Activated T-cell treated with anti-CD3 and anti-CD28 coated beads, Interleukin-2, amount 50 U/mL, for 48 hours (primary cell): ENCODE measurements at places on chromosomes 12 and 14.
A peak's percentile ranks its signal among the peaks of the same experiment; 100 is the strongest.

GRCh38 chr12:52951640-52952039, 2.7 kb downstream of the KRT18 start:
- DNase-seq = no peak

- no peak for DNase-seq
Measured at GRCh38 chr14:33359288-33359881, 420.7 kb downstream of the NPAS3 start.

GRCh38 chr14:103194256-103195045, 71.2 kb downstream of the TNFAIP2 start:
- DNase-seq = no peak

- DNase-seq = no peak
Measured at GRCh38 chr12:49966511-49967041, 4.9 kb downstream of the AQP5 start.

DNA sequence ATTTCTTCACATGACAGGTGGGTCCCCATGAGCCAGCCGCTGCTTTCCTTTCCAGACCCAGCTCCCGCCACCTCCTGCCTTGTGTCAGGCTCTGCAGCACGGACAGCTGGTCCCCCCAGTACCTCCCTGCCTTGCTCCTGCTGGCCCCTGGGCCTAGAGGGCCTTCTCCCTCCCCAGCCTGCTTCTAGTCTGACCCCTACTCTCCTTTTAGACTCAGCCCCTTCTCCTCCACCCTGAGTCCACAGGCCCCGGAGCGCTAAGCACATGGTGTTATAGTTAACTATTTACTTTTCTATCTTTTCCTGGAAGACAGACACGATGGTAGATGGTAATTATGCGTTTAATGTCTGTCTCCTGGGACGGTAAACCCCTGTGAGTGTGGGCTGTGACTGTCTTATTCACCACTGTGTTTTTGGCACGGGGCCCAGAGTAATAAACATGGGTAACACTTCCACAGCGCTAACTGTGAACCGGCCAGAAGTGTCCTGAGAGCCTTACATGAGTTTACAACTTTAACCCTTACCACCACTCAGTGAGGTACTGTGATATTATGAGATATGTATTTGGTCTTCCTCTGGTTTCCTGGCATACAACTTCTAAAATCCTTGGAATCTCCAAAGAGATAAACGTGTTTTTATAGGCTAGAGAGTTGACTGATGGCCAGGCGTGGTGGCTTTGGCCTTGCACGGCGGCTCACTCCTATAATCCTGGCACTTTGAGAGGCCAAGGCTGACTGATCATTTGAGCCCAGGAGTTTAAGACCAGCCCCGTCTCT, 41.2 kb downstream of the DGLUCY start:
- peak; percentile 28 for DNase-seq

DNA sequence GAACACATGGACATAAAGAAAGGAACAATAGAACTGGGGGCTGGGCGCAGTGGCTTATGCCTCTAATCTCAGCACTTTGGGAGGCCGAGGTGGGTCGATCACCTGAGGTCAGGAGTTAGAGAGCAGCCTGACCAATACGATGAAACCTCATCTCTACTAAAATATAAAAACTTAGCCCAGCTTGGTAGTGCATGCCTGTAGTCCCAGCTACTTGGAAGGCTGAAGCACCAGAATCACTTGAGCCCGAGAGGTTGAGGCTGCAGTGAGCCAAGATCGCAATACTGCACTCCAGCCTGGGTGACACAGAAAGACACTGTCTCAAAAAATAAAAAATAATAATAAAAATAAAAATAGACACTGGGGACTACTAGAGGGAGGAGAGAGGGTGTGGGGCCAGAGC, 154.5 kb downstream of the SEC23A start:
- no peak for DNase-seq

DNA sequence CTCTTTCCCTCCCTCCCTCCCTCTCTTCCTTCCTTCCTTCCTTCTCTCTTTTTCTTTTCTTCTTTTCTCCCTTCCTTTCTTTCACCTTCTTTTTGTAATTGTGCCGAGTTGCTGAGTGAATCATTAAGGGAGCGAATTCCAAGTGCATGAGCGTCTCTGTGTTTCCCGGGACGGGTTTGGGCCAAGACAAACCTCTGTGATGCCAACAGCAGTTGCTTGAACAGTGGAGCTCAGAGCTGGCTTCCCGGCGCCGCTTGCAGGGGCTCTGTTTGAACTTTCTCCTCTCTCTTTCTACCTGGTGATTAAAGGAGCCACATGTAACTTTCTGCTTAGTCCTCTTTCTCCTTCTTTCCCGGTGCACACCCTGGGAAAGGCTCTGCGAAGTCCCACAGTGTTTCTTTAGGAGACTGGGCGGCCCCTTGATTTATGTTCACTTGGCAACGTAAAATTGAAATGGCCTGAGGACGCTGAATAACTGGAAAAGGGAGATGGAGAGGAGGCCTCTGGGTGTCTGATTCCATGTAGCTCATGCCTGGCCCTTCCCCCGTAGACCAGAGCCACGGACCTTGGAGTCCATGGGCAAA, 33.7 kb upstream of the MAP1LC3B2 start:
- no peak for DNase-seq

- DNase-seq = no peak
Measured at GRCh38 chr12:63912651-63913050, 68.2 kb downstream of the SRGAP1 start.

DNA sequence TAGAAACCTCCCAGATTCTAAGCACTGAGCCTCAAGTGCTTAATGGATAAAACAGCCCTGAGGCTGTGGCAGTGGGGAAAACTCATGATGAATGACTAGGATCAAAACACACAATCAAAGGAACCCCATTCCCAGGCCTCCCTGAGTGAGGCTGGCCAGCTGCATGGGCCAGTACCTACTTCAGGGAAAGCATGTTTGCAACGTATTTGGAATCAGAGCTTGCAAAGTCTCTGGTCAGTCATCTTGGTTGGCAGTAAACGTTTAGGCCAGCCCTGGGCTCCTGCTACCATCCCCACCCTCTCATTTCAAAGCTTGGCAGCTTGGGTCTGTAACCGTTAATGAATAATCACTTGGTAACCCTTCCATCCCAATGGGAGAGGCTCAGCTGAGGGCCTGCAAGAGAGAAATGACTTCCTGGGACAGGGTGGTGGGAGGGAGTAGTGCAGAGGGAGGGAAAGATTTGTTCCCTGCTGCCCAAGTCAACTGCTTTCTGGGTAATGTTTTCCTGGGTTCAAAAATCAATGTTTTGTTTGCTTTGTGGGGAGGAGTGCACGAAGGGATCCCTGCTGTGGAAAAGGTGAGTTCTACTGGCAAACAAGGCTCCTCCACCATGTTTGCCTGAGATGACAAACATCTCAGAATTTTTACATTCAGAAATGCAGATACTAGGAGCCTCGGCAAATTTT, 2.0 kb upstream of the RNASE8 start:
- DNase-seq = no peak

GRCh38 chr14:94394025-94394493, 5.7 kb upstream of the SERPINA1 start:
- DNase-seq = no peak

DNA sequence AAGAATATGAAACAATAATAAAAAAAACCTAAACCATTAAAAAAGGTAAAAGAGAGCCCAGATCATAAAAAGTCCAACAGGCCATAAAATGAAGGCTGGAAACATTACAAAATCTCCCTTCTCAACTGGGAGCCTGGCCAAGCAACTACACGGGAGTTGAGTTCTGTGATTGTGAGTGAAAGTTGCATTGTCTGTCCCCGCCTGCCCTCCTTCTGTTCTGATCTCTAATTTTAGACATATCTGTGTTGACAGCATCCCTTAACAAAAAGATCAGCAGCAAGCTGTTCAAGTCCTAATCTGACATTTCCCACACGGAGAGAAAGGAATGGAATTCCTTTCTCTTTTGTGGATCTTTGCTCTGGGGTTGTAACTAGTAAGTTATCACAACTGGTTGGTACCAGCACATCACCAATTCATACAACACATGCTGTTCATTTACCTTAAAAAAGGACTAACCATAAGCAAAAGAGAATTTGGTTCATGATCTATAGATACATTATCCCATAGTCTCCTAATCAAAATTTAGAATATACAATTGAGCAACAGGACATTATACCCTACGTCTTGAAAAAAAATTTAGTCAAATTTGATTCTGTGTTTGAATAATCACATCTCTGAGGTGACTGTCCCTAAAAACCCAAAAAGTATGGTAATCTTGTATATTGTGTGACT, 205.1 kb upstream of the GZMB start:
- DNase-seq = no peak

DNA sequence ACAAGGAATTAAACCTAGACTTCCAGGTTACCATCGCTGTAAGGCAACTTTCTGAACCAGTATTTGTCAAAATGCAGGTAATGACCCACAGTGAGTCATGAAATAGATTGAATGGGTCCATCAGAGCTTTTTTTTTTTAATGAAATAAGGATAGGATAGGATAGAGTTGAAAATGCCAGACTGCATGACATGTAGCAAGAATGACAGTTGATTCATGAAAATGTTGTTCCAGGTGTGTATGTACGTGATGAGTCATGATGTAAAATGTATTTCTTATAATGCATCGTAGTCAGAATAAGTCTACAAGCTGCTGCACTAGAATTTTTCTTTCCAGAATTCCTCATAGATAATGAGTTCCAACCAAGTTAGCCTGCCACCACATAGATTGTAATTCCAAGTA, 184.4 kb upstream of the BCL2L14 start:
- DNase-seq = no peak

DNA sequence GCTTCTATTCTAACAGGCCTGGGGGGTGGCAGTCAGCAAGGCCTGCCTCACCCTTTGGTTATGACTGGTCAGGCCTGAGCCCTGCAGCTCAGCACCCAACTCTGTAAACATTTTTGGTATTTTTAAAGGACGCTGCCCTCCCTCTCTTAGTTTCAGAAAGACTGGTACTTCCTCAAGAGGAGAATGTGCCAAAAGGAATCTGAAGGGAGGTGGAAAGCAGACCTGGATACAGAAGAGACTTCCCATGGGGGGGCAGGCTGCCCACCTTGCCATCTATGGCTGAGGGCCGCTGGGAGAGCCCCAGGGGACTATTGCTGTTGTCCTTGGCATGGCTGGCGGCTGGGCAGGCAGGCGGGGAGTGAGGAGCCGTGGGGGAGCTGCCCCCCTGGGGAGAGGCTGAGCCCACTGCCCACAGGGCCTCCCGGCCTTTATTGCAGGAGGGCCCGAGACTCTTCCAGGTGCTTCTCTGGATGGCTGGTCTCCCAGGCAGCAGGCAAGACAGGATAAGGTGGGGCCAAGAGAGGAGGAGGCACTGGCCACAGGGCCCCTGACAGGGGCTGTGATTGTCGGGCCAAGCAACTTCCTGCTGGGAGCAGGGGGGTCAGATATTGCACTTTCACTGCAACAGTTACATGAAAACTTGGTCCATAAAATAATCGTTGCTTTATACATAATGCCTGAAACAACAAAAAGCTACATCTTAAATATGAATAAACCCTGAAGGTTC, 3.5 kb downstream of the ARL6IP4 start:
- no peak for DNase-seq

DNA sequence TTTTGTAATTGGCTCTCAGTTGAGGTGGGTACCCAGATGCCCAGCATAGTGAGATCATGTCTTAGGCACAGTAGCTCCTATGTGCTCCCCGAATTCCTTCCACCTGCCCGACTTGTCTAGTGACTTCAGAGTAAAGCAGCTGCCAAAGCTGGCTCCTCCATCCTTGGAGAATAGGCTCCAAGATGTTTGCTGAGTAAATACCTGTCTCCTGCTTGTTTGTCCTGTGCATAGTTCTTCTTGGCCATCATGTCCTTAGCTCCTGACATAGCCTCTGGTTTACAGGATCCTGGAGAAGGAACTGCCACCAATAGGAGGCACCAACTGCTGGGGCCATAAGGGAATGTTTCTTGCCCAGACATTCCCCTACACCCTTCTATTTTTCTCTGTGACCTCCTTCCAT, 52.6 kb upstream of the CISTR start:
- DNase-seq = no peak

DNA sequence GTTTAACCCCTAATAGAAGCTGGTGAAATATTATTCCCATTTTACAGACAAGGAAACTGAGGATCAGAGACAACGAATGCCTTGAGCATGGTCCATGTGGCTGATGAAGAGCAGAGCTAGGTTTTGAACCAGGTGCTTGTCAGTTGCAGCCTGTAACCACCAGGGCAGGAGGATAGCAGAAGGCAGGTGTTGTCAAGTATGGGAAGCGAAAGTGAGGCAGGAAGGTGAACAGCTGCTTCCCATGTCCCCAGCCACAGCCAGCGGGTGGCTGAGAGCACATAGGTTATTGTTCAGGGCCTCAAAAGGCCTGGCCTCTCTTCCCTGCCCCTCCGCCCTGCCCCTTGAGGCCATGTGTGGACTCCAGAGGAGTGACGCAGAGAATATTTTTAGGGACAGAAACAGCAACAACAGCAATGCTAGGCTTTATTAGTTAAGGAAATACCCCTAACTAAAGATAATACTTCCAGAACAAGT, 39.6 kb downstream of the IQSEC3 start:
- DNase-seq = no peak

DNA sequence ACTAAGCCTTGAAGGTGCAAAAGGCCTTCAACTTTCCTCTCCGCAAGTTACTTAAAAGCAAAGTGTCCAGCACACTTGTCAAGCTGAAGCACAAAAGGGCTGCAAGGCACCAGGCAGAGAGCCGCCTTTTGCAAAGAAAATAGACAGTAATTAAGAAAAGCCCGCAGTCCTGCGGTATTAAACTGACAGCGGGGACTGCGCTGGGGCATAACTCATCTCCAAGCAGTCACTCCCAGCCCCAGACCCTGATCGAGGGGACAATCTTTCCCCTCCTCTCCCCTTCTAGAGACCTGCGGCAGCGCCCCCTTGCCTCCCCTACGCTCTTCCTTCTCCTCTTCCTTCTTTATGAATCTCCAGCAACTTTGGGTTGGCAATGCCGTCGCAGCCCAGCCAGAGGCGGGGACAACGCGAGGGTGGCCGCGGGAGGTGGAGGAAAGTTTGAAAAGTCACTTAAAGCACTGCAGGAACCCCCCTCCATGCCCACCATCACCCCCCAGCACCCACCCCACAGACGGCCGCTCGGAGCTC, 200.9 kb upstream of the CAND1 start:
- DNase-seq = peak; percentile 22

DNA sequence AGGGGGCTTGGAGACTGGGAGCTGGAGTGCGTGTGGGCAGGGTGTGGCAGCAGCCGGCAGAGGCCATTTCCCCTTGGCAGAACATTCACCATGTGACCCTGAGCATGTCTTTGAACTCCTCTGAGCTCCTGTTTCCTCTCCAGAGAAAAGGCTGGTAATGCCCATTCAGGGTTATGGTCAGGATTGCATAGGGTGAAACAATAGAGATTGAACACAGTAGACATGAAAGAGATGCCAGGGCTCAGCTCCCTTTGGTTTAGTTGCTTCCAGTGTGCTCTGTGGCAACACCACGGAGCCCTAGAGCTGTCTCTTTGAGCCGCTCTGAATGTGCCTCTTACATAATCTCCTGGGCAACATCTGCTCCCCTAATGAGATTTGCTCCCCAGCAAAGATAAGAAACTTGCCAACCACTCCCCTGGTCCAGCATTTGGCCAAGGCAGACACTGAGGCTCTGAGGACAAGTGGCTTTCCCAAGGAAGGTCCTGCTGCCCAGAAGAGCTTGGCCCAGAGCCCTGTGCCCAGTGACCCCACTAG, 4.6 kb downstream of the IFI27 start:
- DNase-seq = no peak

GRCh38 chr12:6604259-6605029, 2.7 kb downstream of the CHD4 start:
- DNase-seq = no peak

- no peak for DNase-seq
Measured at GRCh38 chr12:102625819-102626218, 145.5 kb upstream of the IGF1 start.

GRCh38 chr14:29240066-29240465, 473.5 kb downstream of the FOXG1 start:
- DNase-seq = no peak

GRCh38 chr14:97415907-97416306, 618.7 kb downstream of the VRK1 start:
- DNase-seq = no peak
